ENCODE measurements at places on chromosomes 5 and 9.

DNA sequence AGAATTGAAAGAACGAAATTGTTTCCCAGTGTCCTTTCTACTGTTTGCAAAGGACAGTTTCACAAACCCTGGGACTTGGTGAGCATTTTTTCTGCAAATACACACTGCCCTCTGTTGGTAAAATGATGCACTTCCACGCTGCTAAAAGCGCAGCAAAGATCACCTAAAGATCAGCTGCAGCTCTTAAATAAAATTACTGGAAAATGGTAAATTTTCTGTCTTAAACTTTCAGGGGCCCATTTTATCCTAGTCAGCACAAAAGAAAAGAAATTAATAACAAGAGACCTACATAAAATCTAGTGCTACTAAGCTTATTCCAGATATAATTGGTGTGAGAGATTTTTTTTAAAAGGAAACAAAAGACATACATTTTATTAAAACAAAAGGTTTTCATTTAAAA is 566.0 kb downstream of the CAAP1 start:
- DNase-seq = no peak

DNA sequence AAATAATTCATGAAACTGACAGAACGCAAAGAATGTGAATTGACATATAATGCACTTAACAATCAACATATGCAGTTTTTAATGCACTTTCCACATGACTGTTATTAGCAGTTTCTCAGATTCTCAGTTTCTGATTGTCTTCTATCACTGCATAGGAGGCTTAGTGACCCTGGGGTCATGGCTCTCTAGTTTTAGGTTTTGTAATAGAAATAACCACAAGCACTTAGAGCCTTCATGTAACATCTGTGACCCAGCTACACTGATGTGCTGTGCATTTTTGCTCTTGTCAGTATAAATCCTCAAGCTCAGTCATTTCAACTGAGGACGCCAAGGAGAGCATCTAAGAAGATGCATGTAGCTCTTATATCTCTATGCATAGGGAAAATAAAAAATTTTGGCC is 163.1 kb upstream of the IZUMO3 start:
- no peak for DNase-seq

- no peak for DNase-seq
Measured at GRCh38 chr5:160697281-160697680, 154.7 kb downstream of the ATP10B start.

- DNase-seq = no peak
Measured at GRCh38 chr5:34771076-34771475, 67.9 kb upstream of the TTC23L start.

GRCh38 chr5:126468091-126468490 is 44.9 kb downstream of the GRAMD2B start:
- no peak for DNase-seq
